ENCODE measurements at places on chromosomes 1 and 21. TPM values are rescaled to one million over a fixed set of nuclear protein-coding genes. Genes with fewer than 3 reads are reported as not detected.

Gene KRTAP12-2
- not detected for polyA plus RNA-seq

Gene MR1
- polyA plus RNA-seq: 3.4 TPM

Gene MRAP
- polyA plus RNA-seq: not detected

Gene CCDC17
- 2.0 TPM for polyA plus RNA-seq

Gene AZIN2
- 7.9 TPM for polyA plus RNA-seq

Gene MROH9
- polyA plus RNA-seq: not detected

Gene OR6K3
- 0.08 TPM for polyA plus RNA-seq

DNA sequence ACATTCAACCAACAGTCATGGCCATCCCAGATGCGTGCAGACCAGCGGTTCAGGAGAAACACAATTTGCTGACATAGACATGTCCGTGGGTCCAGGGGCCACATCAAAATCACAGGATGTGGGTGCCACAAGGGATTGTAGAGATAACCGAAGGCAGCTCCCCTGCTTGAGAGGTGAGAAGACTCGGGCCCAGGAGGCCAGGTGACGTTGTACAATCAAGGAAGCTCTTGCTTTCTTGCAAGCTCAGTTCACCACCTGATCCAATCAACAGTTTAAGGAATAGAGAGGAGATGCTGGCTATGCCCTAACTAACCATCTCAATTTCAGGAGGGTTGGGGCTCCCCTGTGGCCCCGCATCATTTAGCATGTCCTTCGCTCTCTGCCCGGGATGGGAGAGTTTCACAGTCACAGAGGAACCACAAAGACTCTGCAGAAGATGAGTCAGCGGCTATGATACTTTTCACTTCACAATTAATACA, 19.5 kb downstream of the UBASH3A start:
- DNase-seq: no peak

DNA sequence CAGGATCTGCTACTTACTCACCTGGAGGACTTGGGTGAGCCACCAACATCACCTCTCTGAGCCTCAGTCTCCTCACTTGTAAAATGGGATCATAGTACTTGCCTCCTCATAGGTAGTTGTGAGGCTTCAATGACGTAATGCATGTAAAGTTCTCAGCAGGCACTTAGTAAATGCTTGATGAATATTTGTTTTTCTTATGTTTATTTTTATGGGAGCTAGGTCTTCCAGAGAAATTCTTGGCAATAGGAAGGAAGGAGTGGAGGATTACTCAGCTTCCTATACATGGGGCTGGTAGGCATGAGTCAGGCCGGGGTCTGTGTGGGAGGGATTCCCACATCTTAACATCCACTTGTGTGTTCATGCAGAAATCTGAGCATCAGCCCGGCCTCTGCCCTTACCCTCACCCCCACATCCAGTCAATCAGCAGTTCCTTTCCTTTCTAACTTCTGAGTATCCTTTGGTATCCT, 95.4 kb upstream of the USP24 start:
- DNase-seq: no peak

- no peak for DNase-seq
Observed at GRCh38 chr1:222373216-222373615, 174.7 kb downstream of the HHIPL2 start.

GRCh38 chr1:225825607-225826007, 15.7 kb downstream of the EPHX1 start:
- DNase-seq: no peak

DNA sequence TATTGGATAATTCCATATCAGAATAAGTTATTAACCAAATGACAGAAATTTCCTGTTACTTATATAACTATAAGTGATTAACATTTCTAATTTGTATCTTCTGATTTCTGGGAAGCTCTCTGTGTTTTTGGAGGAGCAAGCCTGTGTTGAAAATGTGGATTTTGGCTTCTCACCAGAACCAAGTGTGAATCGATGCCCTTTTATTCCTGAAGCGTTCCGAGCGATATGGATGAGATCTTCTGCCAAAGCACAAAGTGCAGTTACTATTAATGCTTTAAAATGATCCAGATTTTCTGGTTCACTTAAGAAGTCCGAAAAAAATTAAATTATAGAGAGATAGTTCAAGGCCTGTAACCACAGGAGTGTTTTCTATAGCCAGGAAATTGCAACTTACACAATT, 22.8 kb downstream of the ALG14 start:
- no peak for DNase-seq

DNA sequence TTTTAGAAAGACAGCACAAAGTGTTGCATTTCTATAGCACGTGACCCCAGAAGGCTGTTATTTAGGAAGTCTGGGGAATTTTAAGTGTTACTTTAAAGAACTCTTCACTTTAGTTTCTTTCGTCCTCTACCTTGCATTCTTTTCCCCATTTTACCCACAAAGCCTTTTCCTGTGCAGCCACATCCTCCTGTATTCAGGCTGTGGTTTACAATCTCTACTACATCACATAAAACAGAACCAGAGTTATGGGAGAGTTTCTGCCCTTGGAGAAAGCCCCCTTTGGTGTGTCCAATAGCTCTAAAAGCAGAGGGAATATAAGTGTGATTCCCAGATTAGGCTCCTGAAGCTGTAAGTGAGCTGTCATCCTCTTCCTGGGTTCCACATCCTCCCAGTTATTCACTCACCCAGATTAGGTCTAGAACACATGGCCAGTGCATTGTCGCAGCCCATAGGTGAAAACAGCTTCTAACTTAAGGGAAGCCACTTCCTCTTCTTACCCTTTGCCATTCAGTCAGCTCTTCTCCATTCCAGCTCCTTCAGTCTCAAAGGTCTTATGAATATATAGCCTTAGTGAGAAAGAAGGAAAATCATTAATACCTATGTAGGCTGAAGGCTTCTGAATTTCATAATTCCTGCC, 171.1 kb downstream of the PIGK start:
- DNase-seq: no peak

GRCh38 chr1:231286603-231287002, 45.6 kb downstream of the GNPAT start:
- DNase-seq: no peak

Measured in left renal cortex interstitium (tissue), 4 donors.